Panc1 (cell line): ENCODE measurements at places on chromosomes 1 and 21. TPM values are rescaled to one million over a fixed set of nuclear protein-coding genes. Genes with fewer than 3 reads are reported as not detected.

Gene DR1
- total RNA-seq = 39.0 TPM

Gene SIK1
- total RNA-seq = 32.3 TPM

- H3K36me3 ChIP-seq = no peaks in the 10 kb centered on the region
- DNase-seq = no peak
- no peak overlapping the region for H3K4me3 ChIP-seq
- H3K27ac ChIP-seq = no peak overlapping the region
- no peaks in the 10 kb centered on the region; the same call in 1 of the 2 replicates for H3K27me3 ChIP-seq
Measured at GRCh38 chr1:181057079-181057478, 23.3 kb downstream of the MR1 start.

Gene LRIF1
- total RNA-seq = 34.1 TPM

DNA sequence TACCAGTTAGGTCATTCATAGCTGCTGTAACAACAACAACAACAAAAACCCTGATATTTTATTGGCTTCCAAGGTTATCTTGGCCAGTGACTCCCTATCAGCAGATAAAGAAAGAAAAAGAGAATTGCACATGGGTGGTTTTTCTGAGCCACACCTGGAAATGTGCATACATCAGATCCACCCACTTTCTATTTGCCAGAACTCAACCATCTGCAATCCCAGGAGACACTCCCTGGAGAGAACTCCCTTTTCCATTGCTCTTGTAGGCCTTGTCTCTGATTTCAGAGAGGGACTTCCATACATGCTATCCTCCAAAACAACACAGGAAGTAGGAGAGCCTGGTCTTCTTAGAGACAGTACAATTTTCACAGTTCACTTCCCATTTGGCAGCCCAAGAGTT, 74.9 kb upstream of the ZC3H11B start:
- no peak for DNase-seq
- H3K4me1 ChIP-seq = no peaks in the 10 kb centered on the region
- H3K27me3 ChIP-seq = peaks cover 6% of the 10 kb centered on the region; the same call in 1 of the 2 replicates
- H3K36me3 ChIP-seq = no peaks in the 10 kb centered on the region
- no peak overlapping the region for H3K4me3 ChIP-seq
